ENCODE measurements at places on chromosomes 7 and 10. TPM values are rescaled to one million over a fixed set of nuclear protein-coding genes. Genes with fewer than 3 reads are reported as not detected.
A peak's percentile ranks its signal among the peaks of the same experiment; 100 is the strongest.

DNA sequence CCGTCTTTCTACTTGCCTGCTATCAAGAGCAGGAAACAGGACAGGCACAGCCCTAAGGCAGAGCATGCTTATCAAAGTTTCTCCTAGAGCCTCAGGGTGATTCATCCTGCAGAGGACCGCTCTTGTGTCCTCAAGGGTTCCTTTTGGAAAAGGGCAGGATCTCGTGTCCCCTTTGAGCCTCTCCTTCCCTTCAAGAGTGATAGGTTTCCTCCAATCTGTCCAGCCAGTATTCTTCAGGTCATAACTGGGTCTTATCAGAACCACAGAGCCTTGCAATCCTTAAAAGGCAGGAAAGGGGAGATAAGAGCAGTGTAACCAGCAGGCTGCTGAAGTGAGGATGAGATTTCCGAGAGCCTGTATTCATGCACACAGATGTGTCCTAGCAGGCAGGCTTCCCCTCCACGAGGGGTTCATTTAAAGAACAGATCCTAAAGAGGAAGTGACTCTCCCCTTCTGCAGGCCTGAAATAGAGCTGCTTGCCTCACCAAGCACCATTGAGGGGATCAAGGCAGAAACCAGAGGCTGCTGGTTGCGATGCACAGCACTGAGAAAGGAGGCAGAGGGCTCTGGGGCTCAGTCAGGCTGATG, 90.5 kb upstream of the SVIL start:
- DNase-seq, result peak; percentile 30

DNA sequence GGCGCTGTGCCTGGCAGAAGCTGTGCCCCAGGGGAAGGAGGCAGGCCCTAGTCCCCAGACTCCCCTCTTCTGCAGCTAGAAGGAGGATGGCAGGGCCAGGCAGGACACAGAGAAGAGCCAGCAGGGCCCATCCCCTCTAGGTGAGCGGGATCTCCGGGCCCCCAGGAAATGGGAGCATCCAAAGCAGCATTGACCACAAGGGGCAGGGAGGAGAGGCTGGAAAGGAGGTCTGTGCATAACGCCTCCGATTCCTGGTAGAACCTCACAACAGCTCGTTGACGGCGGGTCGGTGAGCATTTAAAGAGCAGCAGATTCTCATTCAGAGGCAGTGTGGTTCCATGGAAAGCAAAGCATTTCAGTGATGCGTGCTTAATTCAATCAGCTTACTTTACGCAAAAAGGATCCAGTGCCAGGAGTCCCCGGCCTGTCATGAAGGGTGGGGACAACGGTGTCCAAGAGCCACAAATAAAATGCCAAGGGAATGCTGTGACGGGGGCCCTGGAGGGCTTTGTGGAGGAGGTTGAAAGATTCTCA, 41.0 kb downstream of the CLRN3 start:
- no peak for DNase-seq

Gene DRGX
- not detected for total RNA-seq

GRCh38 chr10:85458324-85458723, 908.3 kb downstream of the GRID1 start:
- no peak for DNase-seq
